Mucosa of descending colon (tissue), 3 donors: ENCODE measurements at places on chromosomes 2 and 18. TPM values are rescaled to one million over a fixed set of nuclear protein-coding genes. Genes with fewer than 3 reads are reported as not detected.

DNA sequence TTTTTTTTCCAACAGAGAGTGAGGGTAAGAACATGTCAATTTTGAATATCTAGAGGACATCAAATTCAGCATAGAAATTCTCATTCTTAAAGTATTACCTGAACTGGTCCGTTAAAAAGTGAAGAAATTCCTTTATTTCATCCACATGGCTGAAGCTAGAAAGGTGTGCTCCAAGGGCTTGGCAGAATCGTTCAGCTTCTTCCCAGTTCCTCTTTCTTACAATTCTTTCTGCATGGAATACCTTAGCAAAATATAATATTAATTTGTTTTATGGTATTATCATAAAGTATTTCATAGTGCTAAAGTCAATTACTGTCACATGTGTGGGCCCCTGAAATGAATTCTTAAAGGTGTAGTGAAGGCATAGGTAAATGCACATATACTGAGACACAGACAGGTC lies 74.3 kb upstream of the CD302 start:
- no peak for DNase-seq

GRCh38 chr2:213220967-213221603 lies 63.2 kb upstream of the SPAG16 start:
- DNase-seq = no peak

The RASGRP3 gene
- 3.8 TPM for total RNA-seq

DNA sequence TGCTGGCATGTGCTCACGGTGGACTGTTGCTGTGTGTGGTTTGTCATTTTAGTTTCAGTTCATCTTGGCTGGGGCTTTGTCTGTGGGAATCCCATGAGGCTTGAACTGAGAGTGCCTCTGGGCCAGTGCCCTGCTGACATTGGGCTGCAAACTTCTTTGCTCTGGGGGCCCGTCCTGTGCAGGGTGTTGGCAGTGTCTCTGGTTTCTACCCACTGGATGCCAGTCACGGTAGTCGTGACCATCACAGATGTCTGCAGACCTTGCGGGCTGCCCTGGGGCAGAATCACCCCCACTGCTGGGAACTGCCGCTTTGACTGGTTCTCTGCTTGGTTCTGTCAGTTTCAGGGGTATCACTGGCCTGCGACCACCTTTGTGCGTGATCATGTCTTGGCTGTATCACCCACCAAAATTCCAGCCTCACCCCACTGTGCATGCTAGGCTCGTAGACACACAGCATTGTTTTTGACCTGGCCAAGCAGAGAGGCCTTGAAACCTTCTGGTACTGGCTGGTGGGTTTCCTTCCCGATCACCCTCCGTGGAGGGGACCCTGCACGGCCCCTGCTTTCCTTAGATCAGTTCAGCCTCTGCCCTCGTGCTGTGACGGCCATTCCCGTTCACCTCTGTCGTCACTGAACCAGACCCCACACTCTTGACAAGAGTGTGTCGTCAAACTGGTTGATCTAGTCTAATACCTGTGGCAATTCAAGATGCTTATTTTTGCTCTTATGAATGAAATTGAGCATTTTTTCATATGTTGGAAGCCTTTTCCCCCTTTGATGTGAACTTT lies 57.6 kb downstream of the KCNG2 start:
- no peak for DNase-seq

DNA sequence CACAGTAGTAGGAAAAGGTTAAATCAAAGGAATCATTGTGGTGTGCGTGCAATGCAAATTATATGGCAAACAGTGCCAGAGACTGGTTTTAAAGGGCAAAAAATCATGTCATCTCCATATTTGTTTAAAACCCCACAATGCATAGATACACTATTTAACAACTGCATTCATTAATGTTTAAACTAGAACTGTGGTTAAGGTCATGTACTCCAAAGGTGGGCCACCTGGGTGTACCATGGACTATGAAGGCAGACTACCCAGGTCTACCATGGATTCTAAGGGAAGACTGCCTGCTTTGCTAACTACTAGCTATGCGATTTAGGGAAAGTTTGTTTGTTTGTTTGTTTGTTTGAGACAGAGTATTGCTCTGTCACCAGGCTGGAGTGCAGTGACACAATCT lies 356.3 kb downstream of the ZEB2 start:
- no peak for DNase-seq

GRCh38 chr2:205627085-205627484 lies 55.2 kb upstream of the NRP2 start:
- DNase-seq = no peak

DNA sequence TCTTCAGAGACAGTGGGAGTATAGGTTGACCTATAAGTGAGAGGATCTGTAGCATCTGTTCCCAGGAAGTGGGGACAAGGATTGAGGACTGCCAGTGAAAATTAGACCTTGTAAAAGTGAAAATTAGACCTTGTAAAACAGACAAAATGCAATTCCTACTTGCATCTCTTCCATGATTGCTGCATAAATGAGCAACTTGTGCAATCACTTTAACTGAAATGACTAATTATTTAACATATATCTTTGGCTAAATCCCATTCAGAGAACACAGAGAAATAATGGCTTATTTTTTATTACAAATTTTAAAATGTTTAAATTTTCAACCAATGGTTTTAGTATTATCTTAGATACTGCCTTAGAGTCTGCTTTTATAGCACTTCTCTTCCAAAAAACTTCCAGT lies 67.2 kb upstream of the NABP1 start:
- no peak for DNase-seq

- peak; percentile 59 for DNase-seq
Observed at GRCh38 chr2:241009601-241010530, 11.4 kb downstream of the SNED1 start.

DNA sequence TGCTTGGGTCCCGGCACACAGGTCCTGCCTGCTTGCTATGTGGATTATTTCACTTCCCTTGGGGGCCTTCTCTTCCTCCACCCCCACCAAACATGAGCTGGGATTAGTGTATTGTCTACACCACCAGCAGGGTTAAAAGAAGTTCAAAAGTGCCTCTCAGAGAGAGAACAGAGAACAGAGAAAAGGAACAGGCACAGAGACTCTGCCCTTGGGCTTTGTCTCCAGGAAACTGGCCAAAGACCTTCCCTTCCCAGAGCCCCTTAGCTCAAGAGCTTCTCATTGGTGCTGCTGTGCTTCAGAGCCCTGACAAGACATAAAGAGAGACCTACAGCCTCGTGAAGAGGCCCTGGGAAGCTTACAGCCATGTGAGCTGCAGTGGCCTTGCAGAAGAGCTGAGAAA lies 7.1 kb upstream of the FIGLA start:
- DNase-seq = no peak

DNA sequence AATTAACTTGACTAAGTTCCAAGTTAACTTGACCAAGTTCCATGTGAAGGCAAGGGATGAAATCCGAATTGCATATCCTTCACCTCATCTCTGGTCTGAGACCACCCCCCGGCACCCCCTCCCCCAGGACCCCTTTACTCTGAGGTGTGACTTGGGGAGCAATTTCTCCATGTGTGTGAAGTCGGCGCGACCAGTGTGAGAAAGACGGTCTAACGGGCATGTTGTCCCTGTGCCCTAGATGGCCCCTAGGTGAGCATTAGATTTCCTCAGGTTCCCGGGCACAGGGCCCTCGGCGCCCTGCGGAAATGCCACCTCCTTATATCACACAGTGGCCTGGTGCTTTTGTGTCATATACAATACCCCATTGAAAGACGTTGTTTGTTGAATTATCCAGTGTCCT lies 137.1 kb downstream of the CTIF start:
- no peak for DNase-seq

GRCh38 chr2:216700088-216700567 lies 4.8 kb upstream of the IGFBP5 start:
- no peak for DNase-seq

DNA sequence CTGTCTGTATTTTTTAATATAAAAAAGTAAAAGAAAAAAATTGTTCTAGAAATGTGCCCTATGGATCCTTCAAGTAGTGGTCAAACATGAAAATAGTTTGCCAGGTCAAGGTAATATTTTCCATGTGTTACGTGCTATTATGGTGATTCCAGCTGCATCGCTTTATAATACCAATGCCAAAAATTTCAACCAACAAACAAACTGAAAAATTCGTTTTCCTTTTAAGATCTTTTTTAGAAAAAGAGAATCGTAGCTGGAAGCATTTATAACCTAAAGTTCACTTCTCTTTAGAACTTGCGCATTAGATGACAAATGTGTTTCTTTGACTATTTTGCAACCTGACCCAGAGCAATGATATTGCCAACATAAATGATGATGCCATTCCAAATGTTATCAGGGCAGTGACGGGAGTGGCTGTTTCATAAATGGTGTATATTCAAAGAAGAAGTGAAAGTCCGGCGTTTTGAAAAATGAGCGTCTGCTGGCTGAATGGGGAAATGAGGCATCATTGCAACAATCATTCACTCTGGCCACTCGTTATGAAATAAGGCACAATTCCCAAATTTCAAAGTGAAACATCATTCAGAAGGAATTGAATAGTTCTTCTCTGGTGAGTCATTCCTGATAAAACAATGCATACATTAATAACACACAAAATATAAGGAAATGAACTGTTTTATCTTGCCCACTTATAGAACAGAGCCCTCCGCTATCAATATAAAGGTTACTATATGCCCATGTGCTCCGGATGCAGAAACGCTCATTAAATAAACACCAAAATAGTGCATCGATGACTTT lies 297.4 kb downstream of the TGIF1 start:
- no peak for DNase-seq

DNA sequence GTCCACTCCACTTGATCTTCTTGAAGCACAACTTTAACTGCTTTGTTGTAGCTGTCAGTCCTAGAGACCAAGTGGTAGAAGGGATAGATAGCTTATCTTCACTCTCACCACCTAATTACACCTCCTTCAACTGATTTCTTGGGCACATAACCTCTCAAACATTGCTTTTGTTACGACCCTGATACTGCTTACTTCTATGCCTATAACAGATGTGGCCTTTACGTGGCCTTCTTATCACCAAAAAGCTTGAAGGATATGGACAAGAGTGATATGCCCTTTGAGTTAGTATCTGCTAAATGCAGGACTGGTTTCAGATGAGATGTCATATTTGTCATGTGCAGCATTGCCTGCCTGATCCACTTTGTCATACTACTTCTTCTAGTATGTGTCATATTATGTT lies 847.2 kb downstream of the TDRD15 start:
- DNase-seq = no peak

- DNase-seq = no peak
Observed at GRCh38 chr2:222904557-222905258, 43.9 kb downstream of the ACSL3 start.

The EVA1A gene
- total RNA-seq = not detected

- DNase-seq = no peak
Observed at GRCh38 chr18:75407468-75408437, 19.8 kb downstream of the SMIM21 start.
